ENCODE measurements at places on chromosomes 5 and 9.

GRCh38 chr5:84343171-84343570, 41.5 kb downstream of the EDIL3 start:
- no peak for DNase-seq

- no peak for DNase-seq
Observed at GRCh38 chr9:35603506-35603985, 1.5 kb upstream of the TESK1 start.

DNA sequence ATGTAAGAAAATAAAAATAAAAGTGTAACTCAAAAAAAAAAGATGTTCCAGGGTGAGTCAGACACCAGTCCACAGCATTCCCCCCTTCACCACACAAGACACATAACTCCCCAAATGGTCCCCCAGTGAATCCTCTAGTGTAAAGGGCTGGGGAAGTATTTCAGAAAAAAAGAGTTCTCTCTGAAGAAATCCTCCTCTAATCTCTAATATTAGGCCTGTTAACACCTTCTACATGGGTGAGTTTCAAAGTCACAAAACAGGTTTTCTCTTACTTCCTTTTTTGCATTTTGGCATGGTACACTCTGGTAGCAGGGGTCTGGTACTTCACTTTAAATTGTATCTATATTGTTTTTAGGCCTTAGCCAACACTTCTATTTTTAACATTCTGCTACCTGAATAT, 28.2 kb downstream of the RNF145 start:
- no peak for DNase-seq

- no peak for DNase-seq
Observed at GRCh38 chr9:107214915-107215314, 68.2 kb upstream of the RAD23B start.

- no peak for DNase-seq
Observed at GRCh38 chr9:115204904-115205453, 87.0 kb upstream of the TNC start.

- DNase-seq, result no peak
Observed at GRCh38 chr5:167889276-167889675, 402.2 kb upstream of the WWC1 start.

DNA sequence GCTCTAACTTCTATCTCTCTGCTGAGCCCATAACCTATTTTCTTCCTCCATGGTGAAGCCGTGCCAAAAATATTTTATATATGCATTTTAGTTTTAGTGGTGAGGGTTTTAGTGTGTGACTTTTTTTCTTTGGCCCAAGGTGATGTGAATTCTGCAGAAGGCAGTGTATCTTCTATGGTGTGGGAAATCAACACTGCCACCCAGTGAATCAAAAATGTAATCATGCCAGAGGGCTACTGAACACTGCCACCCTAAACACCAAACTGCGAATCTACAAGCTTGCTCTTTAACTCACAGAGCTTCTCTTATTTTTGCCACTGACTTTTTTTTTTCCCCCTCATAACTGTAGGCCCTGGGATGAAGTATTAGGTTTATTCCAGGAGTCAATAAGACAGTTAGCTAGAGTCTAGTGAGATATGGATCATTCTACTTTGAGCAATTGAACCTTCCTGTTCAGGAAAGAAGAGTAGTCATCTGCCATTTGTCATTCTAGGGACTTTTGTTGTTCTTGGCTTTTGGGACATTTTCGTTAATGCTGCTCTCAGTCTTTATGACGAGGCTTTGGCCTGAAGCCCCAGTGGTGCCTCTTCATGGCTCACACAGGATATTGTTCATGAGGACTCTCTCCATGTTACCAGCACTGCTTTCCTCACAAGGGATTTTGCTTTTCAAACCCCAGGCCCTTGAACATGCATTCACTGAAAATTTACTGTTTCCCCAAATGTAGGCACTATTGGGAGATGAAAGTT, 53.1 kb downstream of the C7 start:
- DNase-seq, result no peak

DNA sequence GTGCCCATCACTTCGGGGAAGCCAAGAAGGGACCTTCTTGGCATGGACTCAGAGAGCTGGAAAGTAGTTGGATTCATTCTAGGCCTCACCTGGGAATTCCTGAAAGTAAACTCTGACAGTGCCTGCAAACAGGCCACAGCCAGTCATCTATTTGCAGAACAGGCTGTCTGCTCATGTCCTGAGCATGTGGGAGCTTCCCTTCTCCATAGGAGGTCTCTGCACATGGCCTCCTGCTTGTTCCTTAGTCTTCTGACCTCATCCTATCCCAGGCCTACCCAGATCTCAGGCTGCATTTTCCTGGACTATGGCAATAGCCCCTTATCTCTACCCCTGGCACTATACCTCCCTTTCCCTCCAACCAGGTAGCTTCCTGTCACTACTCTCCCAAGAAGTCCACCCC, 67.2 kb upstream of the FSTL4 start:
- no peak for DNase-seq

GRCh38 chr5:134592141-134592746, 40.4 kb downstream of the SAR1B start:
- no peak for DNase-seq

DNA sequence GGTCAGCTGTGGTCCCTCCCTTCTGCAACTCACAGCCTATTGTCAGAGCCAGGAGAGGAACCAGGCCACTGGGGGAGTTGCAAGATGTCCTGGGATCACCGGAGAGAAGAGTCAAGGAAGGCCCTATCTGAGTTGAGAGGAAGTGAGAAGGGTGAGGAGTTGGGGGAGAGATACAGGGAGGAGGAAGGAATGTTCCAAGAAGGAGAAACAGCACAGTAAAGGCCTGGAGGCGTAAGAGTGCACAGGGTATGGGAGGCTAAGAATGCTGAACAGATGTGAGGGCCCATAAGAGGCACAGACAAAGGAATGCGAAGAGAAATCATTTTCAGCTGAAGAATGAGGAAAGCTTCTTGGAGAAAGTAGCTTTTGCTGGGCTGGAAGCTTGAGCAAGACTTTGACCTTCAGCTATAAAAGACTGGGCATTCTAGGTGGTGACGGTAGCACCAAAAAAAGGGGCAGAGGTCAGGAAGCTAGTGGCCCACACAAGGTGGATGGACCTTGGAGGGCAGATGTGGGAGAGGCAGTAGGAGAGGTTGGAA, 21.6 kb upstream of the CSF1R start:
- DNase-seq, result no peak

- DNase-seq, result no peak
Observed at GRCh38 chr5:133780619-133781280, 168.4 kb upstream of the FSTL4 start.
